ENCODE measurements at places on chromosomes 11 and 22.

DNA sequence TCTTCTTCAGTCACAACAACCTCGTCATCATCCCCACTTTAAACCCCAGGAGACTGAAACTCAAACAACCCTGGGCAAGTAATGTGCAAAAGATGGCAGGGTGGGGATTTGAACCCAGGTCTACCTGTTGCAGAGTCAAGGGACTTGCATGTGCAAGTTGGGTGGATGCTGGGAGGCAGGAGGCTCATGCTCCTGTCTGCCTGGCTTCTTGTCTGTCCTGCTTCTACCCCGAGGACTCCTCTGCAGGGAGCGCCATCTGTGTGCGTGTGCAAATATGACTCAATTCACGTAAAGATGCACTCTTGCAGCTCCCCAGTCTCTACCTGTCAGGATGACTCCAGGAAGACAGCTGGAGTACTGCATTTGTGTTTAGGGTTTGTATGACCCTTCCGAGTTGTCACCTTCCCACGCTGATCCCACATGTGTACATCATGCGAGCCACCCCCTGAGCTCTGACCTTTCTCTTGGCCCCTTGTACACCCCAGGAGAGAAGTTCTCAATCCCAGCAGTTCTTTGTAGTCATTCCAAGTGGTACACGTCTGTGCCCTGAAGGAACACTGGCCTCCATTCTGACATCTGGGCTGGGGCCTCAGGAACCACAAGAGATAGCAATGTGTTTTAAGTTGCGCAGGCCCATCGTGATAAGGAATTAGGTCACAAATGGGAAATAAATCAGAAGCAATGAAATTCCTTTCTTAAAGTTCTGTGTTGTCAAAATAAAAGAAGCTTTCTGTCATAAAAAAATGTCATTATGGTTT, 95.7 kb downstream of the CWC15 start:
- DNase-seq, result no peak

GRCh38 chr22:42162728-42163489, 32.3 kb upstream of the CYP2D6 start:
- DNase-seq, result no peak

DNA sequence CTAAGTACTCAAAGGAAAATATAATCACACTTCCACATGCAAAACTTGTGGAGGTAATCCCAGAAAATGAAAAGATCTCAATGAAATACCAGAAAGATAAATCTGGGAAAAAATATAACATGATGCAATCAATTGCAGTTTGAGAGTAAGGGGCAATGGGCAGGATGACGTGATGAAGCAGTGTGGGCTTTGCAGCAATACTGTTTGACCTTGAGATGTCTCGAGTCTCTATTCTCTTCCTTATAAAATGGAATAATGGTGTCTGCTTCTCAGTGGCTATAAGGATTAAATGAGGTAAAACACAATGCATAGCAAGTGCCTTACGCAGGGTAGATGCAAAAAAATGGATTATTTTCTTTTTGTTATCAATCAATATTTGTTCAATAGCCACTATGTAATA, 447.5 kb downstream of the BUD13 start:
- no peak for DNase-seq

DNA sequence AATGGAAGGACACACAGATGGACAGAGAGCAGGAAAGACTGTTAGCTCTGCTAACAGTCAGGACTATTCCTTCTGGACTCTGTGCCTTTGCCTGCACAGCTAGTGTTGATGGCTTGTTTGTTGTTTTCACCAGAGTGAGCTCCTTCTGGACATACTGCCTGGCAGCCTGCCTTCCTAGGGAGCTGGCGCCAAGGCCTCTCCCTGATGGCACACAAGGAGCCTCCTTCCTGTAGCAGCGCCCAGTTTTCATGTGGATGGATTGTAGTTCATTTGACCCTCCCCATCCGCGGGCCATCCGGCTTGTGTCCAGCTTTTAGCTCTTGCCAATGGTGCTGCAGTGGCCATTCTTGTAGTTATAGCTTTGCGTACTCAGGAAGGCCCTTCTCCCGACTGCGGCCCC, 16.6 kb upstream of the BCR start:
- DNase-seq, result no peak

DNA sequence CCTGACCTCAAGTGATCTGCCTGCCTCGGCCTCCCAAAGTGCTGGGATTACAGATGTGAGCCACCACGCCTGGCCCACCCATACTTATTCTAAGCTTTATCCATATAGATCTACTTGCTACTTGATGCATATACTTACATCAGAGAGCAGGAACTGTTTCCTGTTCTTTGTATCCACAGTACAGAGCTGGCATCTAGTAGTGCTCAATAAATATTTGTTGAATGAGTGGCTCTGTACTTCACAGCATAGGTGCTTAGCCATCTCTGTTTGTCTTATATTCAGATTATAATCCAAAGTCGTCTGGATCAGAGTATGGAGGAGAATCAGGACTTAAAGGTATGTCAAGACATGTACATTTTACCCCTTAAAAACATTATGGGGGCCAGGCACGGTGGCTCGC, 38.6 kb upstream of the DLAT start:
- no peak for DNase-seq

DNA sequence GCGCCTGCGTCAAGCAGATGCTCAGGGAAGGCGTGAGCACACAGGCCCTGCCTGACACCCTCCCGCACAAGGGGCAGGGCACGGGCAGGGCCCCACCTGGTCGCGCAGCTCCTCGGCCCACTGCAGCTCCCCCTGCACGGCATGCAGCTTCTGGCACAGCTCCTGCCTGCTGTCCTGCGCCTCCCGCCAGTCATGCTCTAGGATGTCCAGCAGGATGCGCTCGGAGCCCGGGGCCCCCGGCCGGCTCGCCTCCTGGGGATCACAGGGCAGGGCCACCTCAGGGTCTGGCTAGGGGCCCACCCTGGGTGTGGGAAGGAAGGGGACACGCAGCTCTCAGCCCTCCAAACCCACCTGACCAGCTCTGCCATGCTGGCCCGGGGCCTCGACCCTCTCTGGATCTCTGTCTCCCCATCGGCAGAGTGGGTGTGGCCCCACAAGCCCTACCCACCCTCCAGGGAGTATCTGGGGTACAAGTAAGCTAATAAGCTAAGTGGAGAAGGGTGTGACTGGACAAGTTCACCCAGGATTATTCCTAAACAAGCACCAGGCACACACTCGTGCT, 10.7 kb downstream of the CARD10 start:
- no peak for DNase-seq

DNA sequence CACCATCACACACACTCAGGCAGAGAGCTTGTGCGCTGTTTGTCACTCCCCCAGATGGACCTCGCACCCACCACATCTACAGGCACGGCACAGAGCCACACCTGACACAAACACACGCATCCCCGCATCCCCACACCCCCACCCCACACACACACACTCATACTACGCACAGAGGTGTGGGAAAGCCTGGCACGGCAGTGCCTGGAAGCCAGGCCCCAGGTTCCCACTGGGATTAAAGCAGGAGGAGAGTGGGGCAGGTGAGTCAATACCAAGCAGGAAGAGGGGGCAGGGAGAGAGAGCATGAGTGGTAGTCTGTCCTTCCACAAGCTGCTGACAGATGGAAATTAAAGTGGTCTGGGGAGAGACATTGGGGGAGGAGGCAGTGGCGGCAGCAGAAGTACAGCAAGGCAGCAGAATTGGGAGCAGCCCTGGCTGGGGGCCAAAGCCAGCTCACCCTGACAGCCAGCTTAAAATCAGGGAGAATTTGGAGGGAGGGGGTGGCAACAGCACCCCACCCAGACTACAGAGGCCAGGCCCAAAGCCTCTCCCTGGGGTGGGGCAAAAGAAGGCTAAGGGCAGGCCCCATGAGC, 20.7 kb downstream of the TNKS1BP1 start:
- no peak for DNase-seq

DNA sequence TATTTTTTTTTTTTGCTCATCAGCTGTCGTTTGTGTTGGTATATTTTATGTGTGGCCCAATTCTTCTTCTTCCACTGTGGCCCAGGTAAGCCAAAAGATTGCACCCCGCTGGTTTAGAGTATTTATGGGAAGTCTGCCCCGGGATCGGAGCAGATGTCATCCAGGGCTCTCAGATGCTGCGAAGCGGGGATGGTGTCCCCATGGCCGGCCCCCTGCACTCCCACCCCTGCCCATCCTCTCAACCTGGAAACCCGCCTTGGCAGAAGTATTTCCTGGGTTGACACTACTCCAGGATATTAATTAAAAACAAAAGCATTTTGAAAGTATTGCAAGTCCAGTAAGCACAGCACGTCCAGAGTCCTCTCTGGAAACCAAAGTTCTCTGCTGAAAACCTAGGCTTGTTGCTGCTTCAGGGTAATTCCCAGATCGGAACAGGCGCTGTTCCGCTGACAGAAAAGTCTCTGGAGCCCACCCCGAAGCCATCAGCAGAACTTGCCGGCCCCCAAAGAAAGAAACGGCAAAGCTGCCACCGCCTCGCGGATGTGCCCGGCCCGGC, 833 bp downstream of the SCUBE2 start:
- no peak for DNase-seq

DNA sequence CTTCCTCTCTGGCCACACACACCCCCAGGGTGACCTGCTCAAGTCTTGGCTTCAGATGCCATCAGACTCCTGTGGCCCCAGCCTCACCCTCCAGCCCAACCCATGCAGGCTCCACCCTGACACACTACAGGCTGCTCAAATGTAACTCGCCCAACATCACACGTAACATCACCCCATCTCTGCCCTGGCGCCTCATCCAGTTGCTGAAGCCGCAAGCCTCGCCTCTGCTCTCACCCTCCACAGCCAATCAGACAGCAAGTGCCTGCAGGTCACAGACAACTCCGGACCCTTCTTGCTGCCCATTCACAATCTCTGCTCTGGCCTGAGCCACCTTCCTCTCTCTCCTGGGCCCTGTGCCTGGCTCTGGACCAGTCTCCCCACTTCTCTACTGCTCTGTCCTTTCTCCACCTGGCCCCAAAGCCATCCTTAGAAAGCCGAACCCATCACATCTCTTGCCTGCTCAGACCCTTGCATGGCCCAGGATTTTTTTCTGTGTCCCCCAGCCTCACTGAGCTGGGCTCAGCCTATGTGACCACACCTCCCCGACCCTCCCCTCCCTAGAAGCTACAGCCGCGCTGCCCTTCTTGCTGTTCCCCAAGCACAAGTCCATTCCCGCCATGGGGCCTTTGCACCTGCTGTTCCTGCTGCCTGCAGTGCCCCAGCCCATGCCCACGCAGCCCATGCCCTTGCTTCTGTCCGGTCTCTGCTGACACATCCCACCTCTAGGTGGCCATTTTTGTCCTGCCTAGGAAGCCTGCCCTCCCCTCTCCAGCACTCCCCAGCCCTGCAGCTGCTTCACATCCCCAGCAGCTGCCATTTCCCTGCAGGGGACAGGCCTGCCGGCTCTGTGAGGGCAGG, 333.9 kb downstream of the CTTN start:
- DNase-seq, result no peak

DNA sequence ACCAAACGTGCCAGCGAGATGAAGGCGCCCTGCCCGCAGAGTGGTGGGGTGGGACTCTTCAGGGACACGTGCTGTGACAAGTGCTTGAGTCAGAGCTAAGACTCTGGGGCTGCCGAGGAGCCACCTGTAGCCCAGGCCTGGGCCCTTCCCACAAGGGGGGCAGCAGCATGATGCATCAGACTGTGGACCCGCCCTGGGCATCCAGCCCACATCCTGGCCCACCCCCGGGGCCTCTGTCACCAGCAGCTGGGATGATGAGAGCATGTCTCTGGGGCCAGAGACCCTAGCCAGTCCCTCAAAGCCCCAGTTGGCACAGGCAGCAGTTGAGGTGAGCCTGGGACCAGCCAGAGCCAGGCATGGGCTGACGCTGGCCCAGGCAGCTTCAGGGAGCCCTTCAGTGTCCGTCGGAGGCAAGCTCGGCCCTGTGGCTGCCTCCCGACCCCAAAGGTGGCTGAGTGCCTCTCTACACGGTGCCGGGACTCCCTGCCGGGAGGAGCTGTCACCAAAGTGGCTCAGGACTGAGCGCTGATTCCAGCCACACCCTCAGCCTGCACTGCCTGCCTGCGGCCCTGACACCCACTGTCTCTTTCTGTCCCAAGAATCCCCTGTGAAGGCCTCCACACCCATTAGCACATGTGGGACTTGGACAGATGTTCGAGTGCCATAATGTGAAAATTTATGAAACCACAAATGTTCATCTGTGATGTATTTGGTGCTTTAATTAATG, 41.3 kb downstream of the CDKN1C start:
- DNase-seq, result no peak

- DNase-seq, result no peak
These were observed 39.7 kb downstream of the APLP2 start for GRCh38 chr11:130109386-130109785.

- DNase-seq, result no peak
These were observed 35.6 kb downstream of the BTBD10 start for GRCh38 chr11:13427440-13427839.

DNA sequence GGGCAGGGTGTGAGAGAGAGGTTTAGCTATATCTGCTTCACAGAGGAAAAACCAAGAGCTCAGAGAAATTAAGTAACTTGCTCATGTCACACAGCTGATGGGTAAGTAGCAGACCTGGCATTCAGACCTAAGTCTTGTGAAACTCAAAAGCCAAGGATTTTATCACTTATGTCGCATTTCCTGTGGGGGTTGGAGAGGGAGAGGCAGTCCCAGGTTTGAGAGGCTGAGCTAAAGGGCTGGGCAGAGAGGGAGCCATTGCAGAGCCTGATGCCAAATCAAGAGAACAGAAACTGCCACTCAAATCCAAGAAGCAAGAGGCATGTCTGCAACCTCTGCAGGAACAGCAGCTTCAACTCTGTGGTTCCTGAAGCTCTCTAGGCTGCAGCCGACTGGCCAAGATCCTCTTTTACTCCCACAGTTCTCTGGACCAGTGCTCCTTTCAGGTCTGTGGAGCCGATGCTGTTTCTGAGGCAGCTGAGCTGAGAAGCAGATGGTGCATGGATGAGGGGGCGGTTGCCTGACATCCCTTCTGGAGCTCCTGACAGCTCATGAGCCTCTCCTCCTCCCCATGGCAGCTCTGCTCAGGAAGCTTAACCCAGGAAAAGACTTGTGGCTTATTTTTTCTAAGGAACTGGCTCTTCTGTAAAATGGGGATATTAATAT, 47.6 kb upstream of the NAV2 start:
- no peak for DNase-seq

DNA sequence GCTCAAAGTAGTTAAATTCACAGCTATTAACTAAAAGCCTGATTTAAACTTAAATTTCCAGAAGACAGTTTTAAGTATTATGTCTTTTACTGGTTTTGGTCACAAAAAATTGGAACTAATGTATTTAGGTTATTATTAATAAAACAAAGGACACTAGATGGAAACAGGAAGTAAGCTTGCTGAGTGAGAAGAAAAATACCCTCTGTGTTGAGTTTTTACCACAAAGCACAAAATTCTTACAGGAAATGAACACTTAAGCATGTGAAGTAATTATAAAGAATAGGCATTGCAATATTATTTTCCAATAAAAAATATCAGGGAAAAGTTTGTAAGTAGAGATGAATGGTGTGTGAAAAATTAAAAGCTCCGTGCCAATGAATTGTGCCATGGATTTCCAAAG, 46.3 kb downstream of the PIK3C2A start:
- DNase-seq, result peak; percentile 31

GRCh38 chr22:43511276-43511910, 99.6 kb downstream of the MPPED1 start:
- DNase-seq, result no peak

GRCh38 chr11:10934293-10934860, 76.5 kb upstream of the ZBED5 start:
- DNase-seq, result no peak

DNA sequence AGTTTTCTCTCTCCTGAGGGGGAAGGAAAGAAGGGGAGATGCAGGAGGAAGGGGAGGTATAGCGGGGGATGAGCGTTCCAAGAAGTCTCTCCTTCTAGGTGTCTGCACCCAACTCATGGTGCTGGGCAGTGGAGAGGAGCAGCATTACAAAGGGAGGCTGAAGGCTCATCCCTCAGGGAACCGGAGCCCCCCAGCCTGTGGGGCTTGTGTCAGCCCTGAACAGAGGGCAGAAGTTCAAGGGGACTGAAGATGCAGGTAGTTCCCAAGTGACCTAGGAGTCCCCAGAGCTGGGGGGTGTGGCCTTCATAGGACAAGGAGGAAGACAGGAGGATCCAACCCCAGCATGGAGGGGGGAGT, 1.8 kb downstream of the C11orf68 start:
- no peak for DNase-seq
